Activated CD4-positive, alpha-beta T cell treated with anti-CD3 and anti-CD28 coated beads, Interleukin-10, Interleukin-2, amounts not matched to agents 100 ng/mL and 50 ng/mL, durations not matched to agents 16 hours and 8 hours (primary cell): ENCODE measurements at places on chromosomes 7 and 10.

DNA sequence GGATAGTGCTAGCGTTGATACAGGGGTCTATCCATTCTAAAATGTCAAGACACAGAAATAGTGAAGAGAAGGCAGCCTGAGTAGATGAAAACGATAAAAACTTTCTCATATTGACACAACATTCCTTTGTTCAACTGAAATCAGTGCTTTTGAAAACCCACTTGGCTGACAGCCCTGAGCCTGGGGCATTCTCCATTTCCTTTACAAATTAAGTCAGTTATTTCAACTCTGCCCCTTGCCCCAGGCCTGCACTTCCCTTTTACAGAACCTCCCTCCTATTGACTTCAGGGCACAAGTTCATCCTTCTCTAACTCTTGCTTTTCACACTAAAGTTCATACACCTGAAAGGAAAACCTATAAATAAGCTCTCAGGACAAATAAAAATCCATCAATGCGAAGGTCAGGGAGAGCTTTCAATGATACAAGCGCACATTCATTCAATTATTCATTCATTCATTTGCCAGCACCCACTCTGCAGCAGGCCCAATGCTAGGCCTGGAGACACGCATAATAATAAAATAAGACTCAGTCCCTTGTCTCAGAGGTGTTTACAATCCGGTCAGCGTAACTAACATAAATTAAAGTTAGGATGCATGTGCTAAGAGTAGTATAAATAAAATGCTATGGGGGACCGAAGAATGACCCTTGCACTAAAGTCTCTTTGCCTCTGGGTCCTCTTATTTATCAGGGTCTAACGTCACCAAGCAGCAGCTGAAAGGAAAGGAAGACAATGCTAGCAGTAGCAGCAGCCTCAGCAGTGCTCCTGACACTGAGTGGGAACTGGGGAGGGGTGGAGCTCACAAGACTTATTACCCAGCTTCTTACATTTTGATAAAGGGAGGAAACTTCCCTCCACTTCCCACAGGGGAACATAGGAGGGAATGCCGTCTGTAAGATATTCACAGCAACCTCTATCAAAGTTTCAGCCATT, 134.8 kb downstream of the PDE1C start:
- DNase-seq = no peak

DNA sequence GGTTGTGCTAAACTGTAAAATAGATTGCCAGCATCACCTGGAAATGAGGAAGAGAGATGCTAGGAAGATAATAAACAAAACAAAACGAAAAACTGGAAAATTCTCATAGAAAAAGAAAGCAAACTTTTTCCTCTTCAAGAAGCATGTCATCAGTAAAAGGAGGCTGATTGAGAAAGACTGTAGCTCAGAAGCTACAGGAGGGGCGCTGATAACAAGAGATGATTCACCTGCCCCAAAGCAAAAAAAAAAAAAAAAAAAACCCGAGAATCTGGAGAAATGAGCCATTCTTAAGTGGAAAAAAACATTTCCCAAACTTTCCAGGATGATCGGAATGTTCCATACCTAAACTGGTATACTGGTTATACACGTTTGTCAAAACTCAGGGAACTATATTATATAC, 130.5 kb upstream of the C1QL3 start:
- peak; percentile 25 for DNase-seq

- DNase-seq = no peak
Observed at GRCh38 chr7:149723795-149724495, 49.4 kb downstream of the ZNF467 start.

DNA sequence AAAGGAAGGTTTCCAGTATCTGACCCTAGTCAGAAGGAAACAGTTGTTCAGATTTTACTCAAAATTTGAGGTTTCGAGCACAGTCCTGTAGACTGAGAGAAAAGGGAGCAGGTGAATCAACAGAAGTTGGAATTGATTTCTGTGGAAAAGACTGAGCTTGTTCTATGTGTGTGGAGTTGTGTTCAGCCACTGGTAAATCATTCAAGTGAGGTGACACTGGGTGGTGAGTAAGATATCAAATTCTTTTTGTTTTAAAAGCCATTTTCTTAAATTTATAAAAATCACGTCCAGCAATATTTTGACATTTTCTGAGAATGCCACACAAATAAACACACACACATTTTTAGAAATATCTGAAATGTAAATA, 165.1 kb downstream of the HGF start:
- no peak for DNase-seq

DNA sequence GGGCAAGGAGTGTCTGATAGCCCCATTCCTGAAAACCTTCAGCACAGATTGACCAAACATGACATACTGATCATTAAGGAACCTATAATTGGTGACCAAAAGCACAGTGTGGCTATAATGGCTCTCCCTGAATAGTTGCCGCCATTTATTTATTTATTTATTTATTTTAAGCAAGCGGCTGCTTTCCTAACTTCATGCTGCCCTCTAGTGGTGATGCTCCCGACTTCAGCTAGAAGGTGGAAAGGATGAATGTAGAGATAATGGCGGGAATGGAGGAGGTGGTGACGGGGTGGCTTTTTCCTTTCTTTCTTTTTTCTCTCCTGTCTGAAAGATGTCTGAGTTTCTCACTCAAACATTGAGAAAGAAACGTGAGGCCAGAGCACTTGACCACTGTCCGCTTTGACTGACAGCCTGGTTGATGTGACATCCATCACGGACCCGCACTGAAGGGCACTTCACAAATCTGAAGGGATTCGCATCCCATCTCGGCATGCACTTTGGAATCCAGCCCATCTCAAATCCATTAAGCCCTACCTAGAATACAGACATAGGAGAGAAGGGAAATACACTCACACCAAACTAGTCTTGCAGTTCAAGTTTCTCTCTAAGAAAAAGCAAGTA, 1090.1 kb downstream of the KCNMA1 start:
- DNase-seq = peak; percentile 73

- DNase-seq = no peak
Observed at GRCh38 chr10:77419056-77419455, 218.6 kb downstream of the KCNMA1 start.

- no peak for DNase-seq
Observed at GRCh38 chr10:70784016-70784415, 1.2 kb downstream of the TBATA start.

- no peak for DNase-seq
Observed at GRCh38 chr7:103712991-103713778, 267.2 kb upstream of the SLC26A5 start.

- no peak for DNase-seq
Observed at GRCh38 chr7:3605222-3605621, 304.2 kb downstream of the SDK1 start.

DNA sequence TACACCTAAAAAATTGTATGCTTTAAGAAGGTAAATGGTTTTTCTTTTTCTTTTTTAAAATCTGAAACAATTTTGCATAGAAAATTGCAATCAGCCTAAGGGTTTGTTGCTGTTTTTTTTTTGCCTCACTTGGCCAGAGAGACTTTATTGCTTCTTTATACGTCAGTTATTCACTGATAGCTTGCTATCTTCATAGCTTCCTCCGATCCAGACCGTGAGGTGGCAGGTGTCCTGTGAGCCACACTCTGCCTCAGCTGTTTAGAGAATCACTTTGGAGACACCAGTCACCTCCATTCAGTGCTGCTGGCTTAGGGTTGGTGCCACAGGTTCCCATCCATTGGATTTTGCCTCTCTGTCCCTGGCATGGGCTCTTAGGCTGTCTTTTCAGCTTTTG, 68.0 kb downstream of the HHEX start:
- no peak for DNase-seq

DNA sequence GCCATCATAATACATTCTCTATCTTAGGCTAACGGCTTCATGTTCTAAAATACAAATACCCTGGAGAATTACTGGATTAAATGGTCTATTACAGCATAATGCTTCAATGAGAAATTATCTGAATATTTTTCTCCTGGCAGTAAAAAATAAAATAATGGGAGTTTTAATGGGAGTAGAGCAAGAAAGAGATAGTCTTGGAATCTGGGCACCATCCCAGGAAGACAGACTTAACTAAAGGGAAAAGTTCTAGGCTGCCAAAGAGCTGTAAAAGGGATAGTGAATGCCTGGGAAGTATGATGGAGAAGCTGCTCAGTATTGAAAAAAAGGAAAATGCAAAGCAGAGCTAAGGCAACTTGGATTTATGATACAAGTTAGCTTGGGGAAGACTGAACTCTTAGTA, 12.1 kb upstream of the SYPL1 start:
- DNase-seq = no peak

- no peak for DNase-seq
Observed at GRCh38 chr7:119664601-119665000, 608.4 kb upstream of the KCND2 start.

- no peak for DNase-seq
Observed at GRCh38 chr10:58723186-58723585, 210.5 kb downstream of the BICC1 start.

DNA sequence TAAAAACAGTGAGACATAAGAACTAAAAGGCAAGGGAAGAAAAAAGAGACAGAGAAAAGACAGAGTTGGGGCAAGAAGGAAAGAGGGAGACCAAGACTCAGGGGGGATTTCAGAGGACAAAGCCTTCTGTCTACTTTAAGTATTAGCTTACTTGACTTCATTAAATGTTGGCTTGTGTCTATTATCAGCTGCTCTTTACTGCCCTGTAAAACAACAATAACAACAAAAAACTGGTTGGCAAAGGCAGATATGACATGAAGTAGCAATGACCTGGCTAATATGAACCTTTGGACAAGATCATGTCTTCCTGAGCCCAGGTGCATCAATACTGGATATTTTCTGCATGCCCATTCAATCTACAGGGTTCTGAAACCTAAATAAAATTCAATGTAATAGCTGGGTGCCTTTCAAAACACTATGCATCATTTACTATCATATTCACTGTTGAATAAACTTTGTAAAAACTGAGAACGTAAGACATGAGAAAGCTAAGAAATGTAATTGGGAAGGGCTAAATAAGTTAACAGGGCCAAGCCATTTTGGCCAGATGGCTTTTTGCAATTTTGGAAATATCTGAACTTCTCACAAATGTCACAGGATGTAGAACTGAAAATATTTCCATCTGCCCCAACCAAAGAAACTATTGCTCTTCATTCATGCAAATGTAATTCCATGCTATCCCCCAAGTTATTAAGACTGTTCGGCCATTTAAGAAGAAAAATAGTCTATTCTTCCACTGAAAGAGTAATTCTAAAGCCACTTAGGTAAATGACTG, 49.4 kb downstream of the LRRN3 start:
- no peak for DNase-seq

- DNase-seq = no peak
Observed at GRCh38 chr7:73905360-73905759, 44.4 kb downstream of the TMEM270 start.

- DNase-seq = no peak
Observed at GRCh38 chr7:148261996-148262688, 328.4 kb upstream of the C7orf33 start.

DNA sequence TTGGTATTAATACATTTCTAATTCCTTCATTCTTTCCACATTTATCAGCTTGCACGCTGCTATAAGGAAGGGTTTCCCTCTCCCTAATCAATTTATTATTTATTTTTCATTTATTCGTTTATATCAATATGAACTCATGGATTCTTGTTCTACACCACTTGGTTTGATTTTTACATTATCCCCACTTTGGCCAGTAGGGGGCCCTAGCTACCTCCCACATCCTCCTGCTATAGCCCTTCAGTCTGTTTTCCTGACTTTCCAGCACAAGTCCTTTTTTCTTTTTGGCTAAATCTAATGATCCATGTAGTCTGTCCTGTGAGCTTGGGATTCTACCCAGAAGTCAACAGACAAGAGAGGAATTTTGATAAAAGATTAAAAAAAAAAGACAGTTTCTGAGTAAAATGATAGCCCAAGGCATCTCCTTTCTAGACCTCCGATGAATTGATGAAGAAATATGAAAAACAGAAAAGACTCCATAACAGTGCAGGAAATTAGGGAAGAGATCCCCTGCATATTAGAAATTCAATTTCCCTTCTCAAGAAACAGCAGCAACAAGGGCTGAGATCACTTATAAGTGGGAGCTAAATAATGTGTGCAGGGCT, 47.7 kb downstream of the LYZL2 start:
- DNase-seq = peak; percentile 45

DNA sequence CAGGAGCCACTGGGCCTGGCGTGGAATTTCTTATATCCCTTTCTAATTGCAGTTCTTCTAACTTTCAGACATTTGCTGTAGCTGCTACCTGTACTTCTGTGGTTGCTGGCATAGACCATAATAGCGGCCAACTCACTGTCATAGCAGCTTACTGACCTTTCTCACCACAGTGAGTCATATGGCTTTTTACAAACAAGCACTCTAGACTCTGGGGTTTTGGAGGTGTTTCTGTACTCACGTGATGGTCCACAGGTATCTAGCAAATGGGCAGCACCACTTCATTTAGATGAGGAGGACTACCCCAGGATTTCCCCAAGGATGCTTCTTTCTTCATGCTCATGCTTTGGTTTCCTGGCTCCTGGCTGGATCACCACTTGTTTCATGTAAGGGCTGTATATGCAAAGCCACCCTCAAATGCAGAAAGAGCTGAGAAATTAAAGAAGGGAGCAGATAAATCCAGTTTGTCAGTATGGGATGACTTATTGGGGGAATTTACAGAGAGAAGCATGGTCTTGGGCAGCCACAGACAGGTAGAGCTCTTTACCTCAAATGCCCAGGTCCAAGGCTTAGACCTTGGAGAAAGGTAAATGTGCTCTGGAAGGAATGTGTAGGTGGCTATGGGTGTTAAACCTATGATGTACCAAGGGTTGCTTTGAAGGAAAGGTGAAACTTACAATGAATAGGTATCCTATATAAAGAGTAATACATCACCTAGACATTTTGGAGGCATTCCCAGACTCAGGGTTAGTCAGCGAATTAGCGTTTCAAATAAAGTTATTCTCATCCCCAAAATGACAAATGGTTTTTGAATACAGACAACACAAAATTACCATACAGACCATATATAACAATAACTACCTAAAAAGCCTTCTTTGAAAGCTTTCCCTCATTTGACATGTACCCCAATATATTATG, 15.9 kb upstream of the SLC25A16 start:
- DNase-seq = no peak

DNA sequence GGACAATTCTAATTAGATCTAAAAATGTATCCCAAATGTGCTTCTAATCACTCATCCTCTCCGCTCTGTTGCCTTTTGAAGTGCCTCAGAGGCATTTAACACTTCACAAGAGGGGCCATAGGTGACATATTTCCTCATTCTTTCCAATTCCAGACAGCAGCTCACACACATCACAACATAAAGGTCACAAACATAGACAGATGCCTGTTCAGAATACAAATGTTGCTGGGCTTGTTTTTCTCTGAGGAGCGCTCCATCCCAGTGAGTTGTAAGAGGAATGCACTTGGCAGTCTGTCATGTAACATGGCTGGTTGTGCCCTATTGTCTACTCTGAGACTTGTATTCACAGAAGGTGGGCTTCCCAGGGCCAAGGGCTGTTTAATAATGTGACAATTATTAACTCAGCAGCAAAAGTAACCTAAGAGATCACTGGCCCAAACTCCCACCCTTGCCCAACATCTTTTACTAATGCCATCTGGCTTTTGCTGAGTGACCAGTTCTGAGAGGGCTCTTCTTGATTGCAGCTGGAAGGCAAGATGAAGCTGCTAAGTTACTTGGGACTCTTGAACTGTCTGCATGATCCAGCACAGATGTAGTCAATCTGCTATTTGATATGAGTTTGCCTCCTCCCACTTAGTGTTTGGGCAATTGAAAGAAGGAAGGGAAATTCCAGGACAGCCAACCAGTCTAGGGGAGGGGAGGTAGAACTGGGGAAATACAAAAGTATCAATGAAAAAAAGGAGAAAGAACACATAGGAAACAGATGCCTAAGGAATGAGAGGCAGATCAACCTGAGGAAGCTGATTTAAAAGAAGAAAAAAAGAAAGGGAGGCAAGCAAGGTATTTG, 13.6 kb downstream of the PON2 start:
- DNase-seq = no peak

- peak; percentile 23 for DNase-seq
Observed at GRCh38 chr7:26375726-26376174, 84.1 kb downstream of the SNX10 start.
